ENCODE measurements at places on chromosomes 11 and 22. TPM values are rescaled to one million over a fixed set of nuclear protein-coding genes. Genes with fewer than 3 reads are reported as not detected.

TECTA gene
- total RNA-seq, result 0.19 TPM

SAA4 gene
- not detected for total RNA-seq

ST14 gene
- total RNA-seq, result not detected

TMEM151A gene
- total RNA-seq, result not detected

CST6 gene
- not detected for total RNA-seq

MMP8 gene
- total RNA-seq, result not detected

TRABD gene
- 98.2 TPM for total RNA-seq

CD3E gene
- 491 TPM for total RNA-seq

CASP5 gene
- not detected for total RNA-seq

PRRG4 gene
- total RNA-seq, result 0.67 TPM

C22orf23 gene
- total RNA-seq, result not detected

FAM83F gene
- 0.42 TPM for total RNA-seq

Measured in activated CD8-positive, alpha-beta memory T cell treated with anti-CD3 and anti-CD28 coated beads for 36 hours (primary cell).